ENCODE measurements at places on chromosomes 1 and 21.

DNA sequence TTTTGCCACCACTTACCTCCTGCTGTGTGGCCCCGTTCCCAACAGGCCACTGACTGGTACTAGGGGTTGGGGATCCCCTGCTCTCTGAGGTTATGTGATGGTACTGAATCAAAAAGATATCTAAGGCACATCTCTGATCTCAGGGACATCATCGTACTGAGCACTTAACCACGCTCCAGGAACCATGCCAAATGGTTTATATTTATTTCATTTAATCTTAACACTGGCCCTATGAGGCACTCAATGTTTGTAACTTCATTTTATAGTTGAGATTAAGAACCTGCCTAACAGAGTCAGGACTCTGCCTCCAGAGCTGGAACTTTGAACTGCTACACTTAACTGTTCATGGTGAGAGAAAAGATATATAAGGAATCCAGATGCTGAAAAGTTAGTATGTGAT is 98.0 kb upstream of the HP1BP3 start:
- H3K27me3 ChIP-seq = no peaks in the 10 kb centered on the region
- H3K27ac ChIP-seq = no peak overlapping the region
- no peaks in the 10 kb centered on the region for H3K4me1 ChIP-seq
- no peak for DNase-seq
- no peak overlapping the region for H3K4me3 ChIP-seq
- H3K36me3 ChIP-seq = no peaks in the 10 kb centered on the region

- H3K27ac ChIP-seq = no peak overlapping the region
- no peaks in the 10 kb centered on the region for H3K36me3 ChIP-seq
- H3K4me1 ChIP-seq = no peaks in the 10 kb centered on the region
- H3K4me3 ChIP-seq = no peak overlapping the region
- no peak for DNase-seq
- no peaks in the 10 kb centered on the region for H3K27me3 ChIP-seq
Measured at GRCh38 chr1:233435622-233436021, 108.1 kb downstream of the MAP3K21 start.

DNA sequence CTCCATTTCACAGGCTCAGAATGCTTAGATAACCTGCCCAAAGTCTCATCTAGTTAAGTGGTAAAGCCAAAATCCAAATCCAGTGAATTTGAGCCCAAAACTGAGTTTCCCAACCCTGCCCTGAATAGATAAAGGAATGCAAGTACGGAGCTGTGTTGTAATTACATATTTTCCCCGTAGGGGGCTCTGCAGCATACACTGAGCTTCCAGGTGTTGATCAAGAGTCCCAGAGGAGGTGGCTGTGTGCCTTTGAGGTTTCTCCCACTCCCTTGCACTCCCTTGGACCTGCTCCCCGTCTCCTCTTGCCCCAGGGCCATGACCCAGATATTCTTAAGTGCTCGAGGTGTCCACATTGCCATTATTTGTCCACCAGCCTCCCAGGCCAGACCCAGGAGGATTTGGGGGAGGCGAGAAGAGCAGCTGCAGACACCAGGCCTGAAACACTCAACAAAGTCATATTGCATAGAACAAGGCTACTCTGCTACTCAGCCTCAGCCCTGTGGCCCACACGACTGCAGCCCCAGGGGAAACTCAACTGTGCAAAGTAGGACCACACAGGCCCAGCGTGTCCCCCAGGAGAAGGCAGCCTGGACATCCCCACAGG is 18.4 kb upstream of the LY9 start:
- no peaks in the 10 kb centered on the region for H3K27me3 ChIP-seq
- peaks cover 7% of the 10 kb centered on the region for H3K4me1 ChIP-seq
- H3K4me3 ChIP-seq = no peak overlapping the region
- no peaks in the 10 kb centered on the region for H3K36me3 ChIP-seq
- peak; percentile 64 for DNase-seq

DNA sequence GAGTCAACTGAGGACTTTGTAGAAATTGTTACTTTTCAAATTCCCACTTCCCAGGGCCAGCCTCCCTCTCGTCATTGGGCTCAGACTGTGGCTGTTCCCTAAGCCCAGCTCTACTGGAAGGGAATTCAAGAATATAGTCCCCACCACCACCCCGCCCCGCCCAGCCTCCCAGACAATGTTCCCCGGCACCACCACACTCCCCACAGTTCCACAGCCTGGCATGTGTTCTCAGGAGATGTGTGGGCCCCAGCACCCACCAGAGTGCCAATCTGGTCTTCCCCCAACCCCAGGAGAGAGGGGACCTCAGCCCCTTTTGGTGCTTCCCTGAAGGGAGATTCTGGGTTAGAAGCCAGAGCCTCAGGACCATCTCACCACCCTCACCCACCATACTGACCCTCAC is 120.1 kb downstream of the SYT2 start:
- H3K27me3 ChIP-seq = no peaks in the 10 kb centered on the region
- H3K27ac ChIP-seq = no peak overlapping the region
- DNase-seq = no peak
- no peaks in the 10 kb centered on the region for H3K4me1 ChIP-seq
- H3K36me3 ChIP-seq = no peaks in the 10 kb centered on the region

- no peaks in the 10 kb centered on the region for H3K27me3 ChIP-seq
- H3K4me3 ChIP-seq = peak overlapping the region; percentile 42
- no peak overlapping the region for H3K27ac ChIP-seq
Measured at GRCh38 chr1:1371746-1372711, 3.0 kb downstream of the AURKAIP1 start.

- H3K4me1 ChIP-seq = peaks cover 17% of the 10 kb centered on the region
- H3K4me3 ChIP-seq = no peak overlapping the region
- no peaks in the 10 kb centered on the region for H3K27me3 ChIP-seq
- no peak overlapping the region for H3K27ac ChIP-seq
Measured at GRCh38 chr1:43653893-43654292, 3.9 kb downstream of the KDM4A start.
